Stimulated activated CD4-positive, alpha-beta T cell treated with anti-CD3 and anti-CD28 coated beads, Interleukin-2, amount 100 ng/mL, for 48 hours (primary cell): ENCODE measurements at places on chromosomes 2 and 18.

- no peak for DNase-seq
Measured at GRCh38 chr2:121094101-121094500, 190.9 kb downstream of the TFCP2L1 start.

- no peak for DNase-seq
Measured at GRCh38 chr2:86143307-86143706, 37.3 kb downstream of the PTCD3 start.

DNA sequence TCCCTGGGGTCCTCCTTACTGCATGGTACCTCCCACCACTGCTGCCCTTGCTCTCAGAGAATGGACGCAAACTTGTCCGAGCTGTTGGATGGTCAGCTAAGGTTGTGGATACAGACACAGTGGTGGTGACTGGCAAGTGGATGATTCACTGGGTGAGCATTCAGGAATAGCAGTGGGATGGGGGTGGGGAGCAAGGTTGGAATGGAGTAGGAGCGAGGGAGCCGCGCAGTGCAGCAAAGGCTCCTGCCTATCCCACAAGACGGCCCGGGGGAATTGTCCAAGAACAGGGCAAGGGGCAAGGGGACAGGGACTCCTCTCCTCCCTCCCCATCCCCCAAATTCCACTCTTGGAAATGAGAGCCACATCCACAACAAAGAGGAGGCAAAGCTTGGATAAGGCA is 102.2 kb downstream of the PIEZO2 start:
- DNase-seq, result no peak

- no peak for DNase-seq
Measured at GRCh38 chr2:46669996-46670793, 190.8 kb downstream of the TMEM247 start.

GRCh38 chr18:44889111-44889510 is 208.4 kb downstream of the SETBP1 start:
- DNase-seq, result no peak

GRCh38 chr18:11982981-11983380 is 1.7 kb downstream of the IMPA2 start:
- no peak for DNase-seq

DNA sequence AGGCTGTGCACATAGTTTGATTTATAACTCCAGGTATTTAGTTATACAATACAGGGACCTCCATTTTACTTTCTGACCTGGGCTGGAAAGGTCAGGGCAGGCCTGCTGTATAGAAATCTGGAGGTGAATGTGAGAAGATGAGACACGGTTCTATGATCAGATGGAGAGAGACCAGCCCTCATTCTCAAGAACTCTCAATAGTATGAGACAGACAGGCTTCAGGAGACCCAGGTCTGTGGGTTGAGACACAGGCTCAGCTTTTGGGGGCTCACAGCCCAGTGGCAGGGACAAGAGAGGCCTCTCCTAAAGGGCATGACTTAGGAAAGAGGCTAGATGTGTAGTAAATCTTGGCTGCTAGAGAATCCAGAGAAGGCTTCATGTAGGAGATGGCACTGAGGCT is 719 bp upstream of the ATP6V1B1 start:
- no peak for DNase-seq

DNA sequence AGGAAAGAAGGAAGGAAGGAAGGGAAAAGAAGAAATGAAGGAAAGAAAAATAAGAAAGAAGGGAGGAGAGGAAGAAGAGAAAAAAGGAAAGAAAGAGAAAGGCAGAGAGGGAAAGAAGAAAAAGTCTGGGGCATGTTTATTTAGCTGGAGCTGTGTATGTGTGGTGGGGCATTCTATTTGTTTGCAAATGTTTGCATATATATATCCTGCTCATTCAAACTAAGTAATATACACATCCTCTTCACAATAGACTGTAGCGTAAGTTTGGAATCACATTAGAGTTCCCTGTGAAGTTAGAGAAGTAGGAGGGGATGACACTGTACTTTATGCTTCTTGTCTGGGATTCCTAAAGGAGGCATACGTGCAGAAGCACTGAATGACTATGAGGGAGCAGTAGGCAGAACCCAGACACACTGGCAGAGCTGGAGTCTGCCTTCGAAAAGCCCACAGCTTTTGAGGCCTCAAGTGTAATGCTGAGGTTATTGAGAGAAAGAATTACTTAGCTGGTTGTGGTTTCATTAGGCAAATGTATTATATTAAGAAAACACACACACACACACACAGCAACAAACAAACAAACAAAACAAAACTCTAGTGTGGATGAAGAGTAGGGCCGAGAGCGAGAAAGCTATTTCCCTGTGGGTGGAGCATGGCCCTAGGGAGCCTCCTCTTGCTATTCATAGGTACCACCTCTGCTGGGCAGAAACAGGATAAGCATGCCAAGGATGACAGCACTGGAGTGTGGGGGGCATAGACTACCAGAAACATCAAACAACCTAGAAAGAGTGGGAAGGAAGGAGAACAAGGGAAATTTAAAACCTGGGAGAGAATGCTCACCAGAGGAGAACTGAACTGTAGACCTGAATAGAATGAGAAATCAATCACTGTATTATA is 905.1 kb upstream of the NXPH2 start:
- DNase-seq, result no peak
